ENCODE measurements at places on chromosomes 7 and 10. TPM values are rescaled to one million over a fixed set of nuclear protein-coding genes. Genes with fewer than 3 reads are reported as not detected.

DNA sequence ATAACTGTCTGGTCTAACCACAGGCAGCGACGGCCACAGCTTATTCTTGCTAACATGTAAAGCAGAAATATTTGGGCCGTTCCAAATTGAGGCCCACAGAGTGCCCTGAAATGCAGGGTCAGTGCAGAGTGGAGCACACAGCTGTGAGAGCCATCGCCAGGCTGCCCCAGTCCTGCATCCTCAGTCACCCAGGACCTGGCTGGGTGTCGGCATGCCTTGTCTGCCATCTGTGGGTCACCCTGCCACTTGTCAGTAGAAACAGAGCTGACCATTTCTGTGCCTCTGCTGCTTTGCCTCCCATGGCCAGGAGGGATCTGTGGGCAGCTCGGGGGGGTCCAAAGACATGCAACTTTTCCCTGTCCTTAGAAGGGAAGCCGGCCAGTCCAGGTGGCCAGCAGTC is 57.3 kb upstream of the BTBD16 start:
- H3K4me1 ChIP-seq = no peaks in the 10 kb centered on the region
- peak; percentile 38 for DNase-seq
- H3K27me3 ChIP-seq = no peaks in the 10 kb centered on the region
- no peak overlapping the region for H3K4me3 ChIP-seq

GRCh38 chr7:137591421-137591837 is 247.9 kb upstream of the PTN start:
- no peaks in the 10 kb centered on the region for H3K36me3 ChIP-seq
- H3K27ac ChIP-seq = no peak overlapping the region
- H3K4me3 ChIP-seq = no peak overlapping the region

DNA sequence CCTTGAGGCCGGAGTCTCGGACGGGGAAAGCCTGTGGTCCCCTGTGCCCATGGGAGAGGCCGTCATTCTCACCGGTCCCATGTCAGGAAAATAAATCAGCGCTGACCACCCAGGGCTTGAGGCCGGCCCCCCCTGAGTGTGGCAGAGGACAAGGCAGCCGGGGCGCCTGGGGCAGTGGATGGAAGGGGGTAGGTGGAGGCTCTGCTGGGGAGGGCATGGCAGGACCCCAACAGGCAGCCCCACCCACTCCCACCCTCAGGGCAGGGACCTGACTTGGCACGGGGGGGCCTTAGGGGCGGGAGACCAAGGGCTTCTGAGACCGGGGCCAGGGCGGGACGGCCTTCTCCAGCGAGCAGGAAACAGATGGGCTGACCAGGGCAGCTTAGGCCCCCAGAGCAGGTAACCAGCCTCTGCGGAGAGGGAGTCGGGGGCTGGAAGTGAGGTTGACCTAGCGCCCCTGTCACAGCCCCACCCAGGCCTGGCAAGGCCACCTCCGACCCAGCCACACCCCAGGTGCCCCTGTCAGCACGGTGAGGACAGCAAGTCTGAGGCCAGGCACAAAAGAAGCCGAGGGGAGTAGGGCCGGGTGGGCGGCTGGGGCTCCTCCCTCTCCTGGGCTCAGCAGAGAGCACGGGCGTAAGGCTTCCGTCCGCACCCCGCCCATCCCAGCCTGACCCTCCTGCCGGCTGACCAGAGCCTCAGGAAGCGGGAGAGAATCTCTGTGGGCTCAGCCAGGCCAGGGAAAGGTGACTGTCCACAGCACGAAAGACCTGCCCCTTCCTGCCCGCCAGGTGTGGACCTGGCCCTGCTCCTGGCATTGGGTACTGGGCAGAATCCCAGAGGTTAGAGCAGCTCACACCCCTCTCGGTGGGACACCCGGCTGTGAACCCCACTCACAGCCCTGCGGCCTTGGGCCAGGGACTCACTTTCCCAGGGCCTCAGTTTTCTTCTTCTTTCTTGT is 87.4 kb downstream of the FOXL3 start:
- no peak overlapping the region for H3K27ac ChIP-seq
- no peak overlapping the region for H3K4me3 ChIP-seq
- peak; percentile 34 for DNase-seq
- no peaks in the 10 kb centered on the region for H3K27me3 ChIP-seq

DNA sequence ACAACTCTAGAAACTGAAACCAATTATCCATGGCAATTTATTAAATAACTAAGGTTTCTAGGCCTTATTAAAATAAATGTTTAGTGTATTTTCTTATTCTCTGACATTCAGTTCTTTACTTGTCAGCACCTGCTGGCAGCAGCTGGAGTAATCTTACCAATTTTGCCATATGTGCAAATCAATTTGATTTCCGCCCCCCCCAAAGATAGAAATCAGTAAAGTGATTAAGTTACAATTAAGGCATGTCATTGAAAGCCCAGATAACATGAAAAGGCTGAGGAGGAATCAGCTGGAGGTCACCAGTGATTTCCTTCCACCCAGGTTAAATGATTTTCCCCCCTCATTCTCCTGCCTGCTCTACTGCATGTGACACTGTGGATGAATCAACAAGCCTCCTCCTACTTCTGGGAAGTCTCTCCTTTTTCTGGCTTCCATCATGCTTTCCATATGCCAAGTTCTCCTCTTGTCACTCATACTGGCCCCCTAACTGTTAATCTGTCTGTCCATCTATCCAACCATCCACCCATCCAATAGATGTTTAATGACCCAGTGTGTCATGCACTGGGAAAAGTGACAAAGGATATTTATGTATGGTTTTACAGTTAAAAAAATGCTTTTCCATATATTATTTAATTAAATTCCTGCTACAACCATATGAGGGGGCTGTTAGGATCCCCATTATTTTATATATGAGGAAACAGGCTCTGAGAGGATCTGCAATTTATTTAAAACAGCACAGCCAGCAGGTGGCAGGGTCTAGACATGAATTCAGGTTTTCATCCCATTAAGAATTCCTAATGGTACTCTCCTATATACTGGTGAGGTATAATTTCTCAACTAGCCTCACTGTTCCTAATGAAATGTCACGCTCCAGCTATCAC is 116.5 kb downstream of the ATXN7L1 start:
- no peaks in the 10 kb centered on the region for H3K27me3 ChIP-seq
- no peak overlapping the region for H3K4me3 ChIP-seq
- H3K27ac ChIP-seq = no peak overlapping the region
- no peaks in the 10 kb centered on the region for H3K36me3 ChIP-seq
- H3K4me1 ChIP-seq = no peaks in the 10 kb centered on the region

GRCh38 chr10:2463316-2463715 is 604.0 kb upstream of the PFKP start:
- no peak overlapping the region for H3K4me3 ChIP-seq
- peaks cover 13% of the 10 kb centered on the region for H3K36me3 ChIP-seq
- no peak for DNase-seq
- H3K27me3 ChIP-seq = no peaks in the 10 kb centered on the region
- H3K4me1 ChIP-seq = no peaks in the 10 kb centered on the region

GRCh38 chr10:90930971-90931871 is 10.3 kb upstream of the ANKRD1 start:
- no peak overlapping the region for H3K27ac ChIP-seq
- peak overlapping the region; percentile 21 for H3K4me3 ChIP-seq
- no peaks in the 10 kb centered on the region for H3K36me3 ChIP-seq
- peaks cover 4% of the 10 kb centered on the region for H3K4me1 ChIP-seq

GRCh38 chr10:46239993-46240683 is 46.7 kb upstream of the ANTXRL start:
- H3K4me3 ChIP-seq = no peak overlapping the region
- peak; percentile 11 for DNase-seq
- H3K27me3 ChIP-seq = no peaks in the 10 kb centered on the region
- H3K27ac ChIP-seq = no peak overlapping the region
- H3K36me3 ChIP-seq = no peaks in the 10 kb centered on the region
- no peaks in the 10 kb centered on the region for H3K4me1 ChIP-seq

DNA sequence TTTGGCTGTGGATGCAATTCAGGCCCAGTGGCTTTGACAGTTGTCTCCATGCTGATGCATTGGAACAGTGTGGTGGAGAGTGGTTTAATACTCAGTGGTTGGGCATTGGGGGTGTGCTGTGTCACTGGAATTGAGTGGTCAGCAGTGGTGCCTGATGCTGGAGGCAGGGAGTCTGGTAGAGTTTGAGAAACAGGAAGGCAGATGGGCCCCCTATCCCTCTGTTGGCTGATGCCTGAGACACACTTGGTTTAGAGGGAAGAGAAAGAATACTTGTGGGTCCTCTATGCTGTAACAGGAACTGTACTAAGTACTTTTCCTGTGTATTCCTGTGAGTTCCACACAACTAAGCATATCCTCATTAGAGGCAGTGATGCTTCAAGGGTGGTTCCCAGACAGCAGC is 55.4 kb downstream of the EEPD1 start:
- peaks cover 4% of the 10 kb centered on the region for H3K4me1 ChIP-seq
- H3K4me3 ChIP-seq = no peak overlapping the region
- no peak overlapping the region for H3K27ac ChIP-seq
- no peaks in the 10 kb centered on the region for H3K27me3 ChIP-seq

- no peaks in the 10 kb centered on the region for H3K36me3 ChIP-seq
- H3K27ac ChIP-seq = no peak overlapping the region
- no peaks in the 10 kb centered on the region for H3K27me3 ChIP-seq
- H3K4me3 ChIP-seq = no peak overlapping the region
- H3K4me1 ChIP-seq = no peaks in the 10 kb centered on the region
Measured at GRCh38 chr7:34567906-34568305, 90.1 kb upstream of the NPSR1 start.

- H3K27ac ChIP-seq = no peak overlapping the region
- H3K36me3 ChIP-seq = no peaks in the 10 kb centered on the region
- no peak overlapping the region for H3K4me3 ChIP-seq
- no peaks in the 10 kb centered on the region for H3K27me3 ChIP-seq
Measured at GRCh38 chr10:17747883-17748550, 4.0 kb upstream of the TMEM236 start.

GRCh38 chr7:141262101-141263090 is 188.5 kb downstream of the TMEM178B start:
- DNase-seq = no peak
- H3K4me3 ChIP-seq = no peak overlapping the region
- H3K27me3 ChIP-seq = no peaks in the 10 kb centered on the region
- H3K36me3 ChIP-seq = no peaks in the 10 kb centered on the region
- H3K27ac ChIP-seq = no peak overlapping the region
- no peaks in the 10 kb centered on the region for H3K4me1 ChIP-seq

DNA sequence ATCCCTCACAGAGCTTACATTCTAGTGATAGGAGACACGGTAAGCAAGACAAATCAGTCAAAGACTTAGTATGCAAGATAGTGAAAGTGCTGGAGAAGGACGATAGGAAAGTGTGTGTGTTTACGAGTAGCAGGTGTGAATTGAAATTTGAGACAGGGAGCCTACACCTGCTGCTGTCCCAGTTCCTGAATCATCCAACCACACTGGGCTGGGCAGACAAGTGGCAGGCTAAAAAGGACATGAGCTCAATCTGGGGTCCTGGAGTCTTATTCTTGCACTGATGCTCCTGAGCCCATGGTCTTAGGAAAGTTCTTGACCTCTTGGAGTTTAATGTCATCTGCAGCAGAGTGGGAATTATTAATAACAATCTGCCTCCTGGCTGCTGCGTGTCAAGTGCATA is 16.2 kb downstream of the RBP3 start:
- no peak overlapping the region for H3K27ac ChIP-seq
- no peak overlapping the region for H3K4me3 ChIP-seq
- no peaks in the 10 kb centered on the region for H3K36me3 ChIP-seq
- H3K4me1 ChIP-seq = no peaks in the 10 kb centered on the region
- DNase-seq = no peak
- H3K27me3 ChIP-seq = no peaks in the 10 kb centered on the region

- no peak overlapping the region for H3K27ac ChIP-seq
- peaks cover 18% of the 10 kb centered on the region for H3K27me3 ChIP-seq
- no peak overlapping the region for H3K4me3 ChIP-seq
- DNase-seq = no peak
- H3K4me1 ChIP-seq = peaks cover 4% of the 10 kb centered on the region
Measured at GRCh38 chr7:28407651-28408050, 4.7 kb upstream of the CREB5 start.

GRCh38 chr7:82760074-82760473 is 316.5 kb upstream of the CACNA2D1 start:
- H3K36me3 ChIP-seq = no peaks in the 10 kb centered on the region
- peak overlapping the region; percentile 1 for H3K4me3 ChIP-seq
- H3K27ac ChIP-seq = peak overlapping the region; percentile 57
- peaks cover 2% of the 10 kb centered on the region for H3K4me1 ChIP-seq

- H3K27ac ChIP-seq = no peak overlapping the region
- H3K4me3 ChIP-seq = peak overlapping the region; percentile 31
- H3K36me3 ChIP-seq = peaks cover 55% of the 10 kb centered on the region
- peaks cover 31% of the 10 kb centered on the region for H3K4me1 ChIP-seq
- H3K27me3 ChIP-seq = no peaks in the 10 kb centered on the region
Measured at GRCh38 chr10:112960151-112960681, 10.2 kb downstream of the TCF7L2 start.

GRCh38 chr10:6013413-6014192 is 36.3 kb upstream of the IL15RA start:
- H3K36me3 ChIP-seq = no peaks in the 10 kb centered on the region
- DNase-seq = no peak
- no peak overlapping the region for H3K27ac ChIP-seq
- no peaks in the 10 kb centered on the region for H3K4me1 ChIP-seq
- H3K4me3 ChIP-seq = no peak overlapping the region

DNA sequence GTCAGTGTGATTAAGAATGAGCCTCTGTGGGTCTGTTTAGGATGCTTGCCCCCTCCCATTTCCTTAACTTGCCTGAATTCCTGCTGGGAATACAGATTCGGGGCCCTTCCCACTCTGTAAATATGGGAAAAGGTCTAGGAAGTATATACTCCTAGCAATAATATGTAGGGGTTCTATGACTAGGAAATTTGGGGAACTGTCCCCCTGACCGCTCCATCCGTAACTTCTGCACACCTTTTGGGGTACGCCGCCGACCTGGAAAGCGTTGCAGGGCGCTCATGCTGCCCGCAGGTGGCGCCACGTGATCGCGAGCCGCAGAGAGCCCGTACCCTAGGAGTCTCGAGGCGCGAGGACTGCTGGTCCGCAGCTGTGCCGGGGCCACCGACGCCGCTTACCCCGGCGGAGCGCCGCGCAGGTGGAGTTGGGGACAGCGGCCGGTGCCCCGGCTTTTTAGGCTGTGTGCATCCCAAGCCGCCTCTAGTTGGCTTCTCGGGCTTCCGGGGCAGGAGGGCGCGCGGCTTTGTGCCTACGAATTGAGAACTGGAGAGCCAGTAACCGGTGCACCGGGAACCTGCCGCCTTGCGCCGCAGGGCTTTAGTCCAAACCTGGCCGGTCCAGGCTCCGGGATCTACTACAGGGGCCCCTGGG is 656 bp upstream of the CNNM2 start:
- peaks cover 12% of the 10 kb centered on the region for H3K36me3 ChIP-seq
- H3K4me3 ChIP-seq = peak overlapping the region; percentile 92
- no peak overlapping the region for H3K27ac ChIP-seq
- DNase-seq = peak; percentile 87
- H3K4me1 ChIP-seq = no peaks in the 10 kb centered on the region
- H3K27me3 ChIP-seq = peaks cover 6% of the 10 kb centered on the region

DNA sequence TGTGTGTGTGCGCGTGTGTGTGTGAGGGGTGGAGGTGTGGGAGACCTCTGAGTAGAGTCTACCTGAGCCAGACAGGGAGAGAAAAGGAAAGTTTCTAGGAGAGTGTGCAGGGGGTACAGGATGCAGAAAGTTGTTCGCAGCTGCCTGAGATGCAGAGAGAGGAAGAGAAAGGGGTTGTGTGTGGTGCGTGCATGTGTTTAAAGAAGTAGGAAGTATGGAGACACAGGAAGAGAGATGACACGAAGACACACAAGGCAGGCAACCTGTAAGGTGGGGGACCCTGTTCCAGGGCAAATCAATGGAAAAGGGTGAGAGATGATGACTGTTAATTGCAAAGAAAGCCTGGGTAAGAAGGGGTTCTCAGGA is 52.2 kb downstream of the C10orf105 start:
- H3K4me1 ChIP-seq = no peaks in the 10 kb centered on the region
- DNase-seq = no peak
- no peaks in the 10 kb centered on the region for H3K36me3 ChIP-seq
- H3K4me3 ChIP-seq = no peak overlapping the region

AOAH gene
- total RNA-seq = 0.39 TPM

DGKI gene
- 0.77 TPM for total RNA-seq

ZNF736 gene
- total RNA-seq = not detected

EBLN1 gene
- not detected for total RNA-seq

CRHR2 gene
- total RNA-seq = 0.07 TPM

Data from H9 (cell line).